ENCODE measurements at places on chromosomes 7 and 10.

GRCh38 chr10:86188796-86189558 is 177.6 kb downstream of the GRID1 start:
- no peak for DNase-seq

DNA sequence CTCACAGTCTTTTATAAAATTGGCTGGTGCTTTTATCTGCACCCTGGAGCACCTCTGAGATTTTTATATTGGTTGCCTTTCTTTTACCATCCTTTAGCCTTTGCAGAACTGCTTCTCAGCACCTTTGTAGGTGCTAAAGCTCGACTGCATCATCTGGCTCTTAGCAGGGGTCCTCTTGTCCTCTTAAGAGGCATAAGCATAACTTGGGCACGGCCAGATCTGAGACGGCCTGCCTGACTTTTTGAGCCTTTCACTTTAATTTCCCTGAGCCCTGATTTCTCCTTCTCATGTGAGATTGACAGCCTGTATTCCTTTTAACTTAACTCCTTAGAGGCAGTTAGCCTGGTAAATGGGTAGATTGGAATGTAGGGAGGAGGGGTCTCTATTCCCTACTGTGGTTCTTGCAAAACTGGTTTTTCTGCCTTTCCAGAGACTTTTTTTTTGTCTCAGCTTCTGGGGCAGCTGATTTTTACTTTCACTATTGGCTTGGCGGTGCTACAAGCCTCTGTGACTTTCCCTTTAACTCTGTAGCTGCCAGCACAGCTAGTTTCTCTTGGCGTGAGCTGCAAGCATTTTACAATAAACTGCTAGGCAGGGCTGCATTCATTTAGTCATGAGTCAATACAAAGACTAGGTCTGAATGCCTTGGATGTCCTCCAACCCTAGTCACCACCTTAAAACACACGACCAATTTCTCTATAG is 24.0 kb downstream of the ZPBP start:
- no peak for DNase-seq

GRCh38 chr7:122748195-122748594 is 45.5 kb upstream of the RNF148 start:
- DNase-seq = no peak

GRCh38 chr7:92704858-92705257 is 114.7 kb upstream of the FAM133B start:
- DNase-seq = no peak

Measured in activated T-helper 1 cell treated with anti-CD3 and anti-CD28 coated beads, Interleukin-2, amount 50 U/mL, for 16 hours (primary cell).